Activated CD4-positive, alpha-beta T cell treated with anti-CD3 and anti-CD28 coated beads, Interleukin-2, amount 10 ng/mL, durations not matched to agents 24 days and 14 days (primary cell): ENCODE measurements at places on chromosomes 2 and 18.

GRCh38 chr18:24114924-24115549 is 23.8 kb upstream of the CABYR start:
- no peak for DNase-seq

DNA sequence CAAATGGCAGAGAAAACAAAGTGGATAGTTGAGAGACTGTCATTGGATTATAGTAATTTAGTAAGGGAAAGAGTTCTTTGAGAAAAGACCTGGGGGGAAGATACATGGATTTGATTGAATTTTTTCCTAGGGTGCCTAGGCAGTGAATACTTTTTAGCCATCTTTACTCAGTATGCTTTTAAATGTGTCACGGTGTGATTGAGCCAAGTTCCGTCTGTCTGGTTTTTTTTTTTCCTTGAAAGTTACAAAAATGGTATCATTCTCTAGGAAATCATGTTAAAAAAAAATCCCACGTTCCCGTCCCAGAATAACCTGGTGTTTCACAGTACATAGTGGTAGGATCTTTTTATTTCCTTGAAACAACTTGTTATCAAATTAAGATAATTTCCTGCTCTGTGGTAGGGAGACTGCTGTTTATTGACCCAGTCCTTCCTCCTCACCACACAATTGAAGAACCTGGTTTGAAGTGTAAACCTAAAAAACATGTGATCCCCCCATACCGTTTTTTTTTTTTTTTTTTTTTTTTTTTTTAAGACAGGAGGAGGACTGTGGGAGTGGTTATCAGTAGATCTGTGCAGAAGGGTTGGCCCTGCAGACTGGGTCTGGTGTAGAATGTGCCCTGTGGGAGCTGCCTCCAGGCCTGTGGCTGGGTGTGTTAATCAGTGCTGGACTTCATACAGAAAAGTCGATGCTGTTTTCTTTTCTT is 55.1 kb downstream of the DGKD start:
- DNase-seq: peak; percentile 68

DNA sequence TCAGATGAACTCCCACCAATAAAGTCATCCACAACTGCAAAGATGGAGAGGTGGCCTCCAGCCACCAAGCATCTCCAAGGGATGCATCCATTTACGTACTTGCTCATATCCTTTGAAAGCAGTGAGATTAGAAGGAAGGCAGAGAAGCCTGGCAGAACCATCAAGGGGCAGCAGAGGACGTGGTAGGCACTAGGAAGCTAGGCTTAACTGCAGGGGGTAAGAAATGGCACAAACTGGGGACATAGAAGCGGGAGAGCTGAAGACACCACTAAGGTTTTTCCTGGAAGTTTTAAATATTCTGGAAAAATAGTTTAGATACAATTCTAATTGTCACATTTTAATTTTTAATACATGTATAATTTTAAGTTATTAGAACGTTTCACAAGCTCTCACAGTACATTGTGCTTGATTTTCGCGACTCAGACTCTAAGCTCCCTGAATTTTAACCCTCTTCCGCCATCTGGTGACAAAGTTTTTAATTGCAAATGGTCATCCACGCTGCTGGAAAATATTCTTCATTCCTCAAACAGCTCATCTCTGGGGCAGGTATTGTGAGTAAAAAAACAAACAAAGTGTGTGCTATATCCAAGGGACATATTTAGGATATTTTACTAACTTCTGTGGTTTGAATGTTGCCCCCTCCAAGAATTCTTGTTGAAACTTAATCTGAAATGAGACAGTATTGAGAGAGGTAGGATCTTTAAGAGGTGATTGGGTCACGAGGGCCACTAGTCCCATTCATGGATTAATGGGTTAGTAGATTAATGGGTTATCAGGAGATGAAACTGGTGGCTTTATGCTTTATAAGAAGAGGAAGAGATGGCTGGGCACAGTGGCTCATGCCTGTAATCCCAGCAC is 1.6 kb upstream of the PSTPIP2 start:
- peak; percentile 91 for DNase-seq

GRCh38 chr2:88038263-88039105 is 17.1 kb downstream of the KRCC1 start:
- DNase-seq: no peak

- no peak for DNase-seq
Measured at GRCh38 chr2:237234268-237234667, 148.6 kb downstream of the COPS8 start.
